CD4-positive, alpha-beta T cell treated with Interleukin-1 beta for 1 hour (primary cell): ENCODE measurements at places on chromosomes 5 and 9.

GRCh38 chr9:129007766-129008468 lies 20.2 kb downstream of the SH3GLB2 start:
- DNase-seq, result no peak

DNA sequence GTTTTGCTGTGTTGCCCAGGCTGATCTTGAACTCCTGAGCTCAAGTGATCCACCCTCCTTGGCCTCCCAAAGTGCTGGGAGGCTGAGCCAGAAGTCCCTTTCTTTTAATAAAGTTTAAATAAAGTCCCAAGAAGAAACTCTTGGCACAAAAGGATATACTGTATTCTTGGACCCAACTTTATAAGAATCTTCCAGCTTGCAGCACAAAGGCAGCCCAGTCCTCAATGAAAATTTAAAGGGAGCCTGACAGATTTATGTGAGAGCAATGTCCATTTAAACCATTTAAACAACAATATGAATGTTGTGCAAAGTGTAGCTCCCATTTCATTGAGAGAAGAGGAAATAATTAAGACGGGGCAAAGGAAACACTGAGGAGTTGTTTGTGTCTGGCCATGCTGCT lies 217.0 kb downstream of the DOCK8 start:
- DNase-seq, result no peak

GRCh38 chr9:8391132-8391531 lies 591.6 kb upstream of the DMAC1 start:
- DNase-seq, result no peak

- DNase-seq, result no peak
These were observed 195.4 kb downstream of the ADAMTS12 start for GRCh38 chr5:33696411-33696810.
